Cortex of kidney (tissue), 1 donor: ENCODE measurements at places on chromosomes 16 and 17.

GRCh38 chr16:13992976-13993375 lies 73.0 kb downstream of the ERCC4 start:
- no peak for DNase-seq

- DNase-seq: no peak
Observed at GRCh38 chr17:22707626-22708025, 1015.3 kb downstream of the KCNJ18 start.

DNA sequence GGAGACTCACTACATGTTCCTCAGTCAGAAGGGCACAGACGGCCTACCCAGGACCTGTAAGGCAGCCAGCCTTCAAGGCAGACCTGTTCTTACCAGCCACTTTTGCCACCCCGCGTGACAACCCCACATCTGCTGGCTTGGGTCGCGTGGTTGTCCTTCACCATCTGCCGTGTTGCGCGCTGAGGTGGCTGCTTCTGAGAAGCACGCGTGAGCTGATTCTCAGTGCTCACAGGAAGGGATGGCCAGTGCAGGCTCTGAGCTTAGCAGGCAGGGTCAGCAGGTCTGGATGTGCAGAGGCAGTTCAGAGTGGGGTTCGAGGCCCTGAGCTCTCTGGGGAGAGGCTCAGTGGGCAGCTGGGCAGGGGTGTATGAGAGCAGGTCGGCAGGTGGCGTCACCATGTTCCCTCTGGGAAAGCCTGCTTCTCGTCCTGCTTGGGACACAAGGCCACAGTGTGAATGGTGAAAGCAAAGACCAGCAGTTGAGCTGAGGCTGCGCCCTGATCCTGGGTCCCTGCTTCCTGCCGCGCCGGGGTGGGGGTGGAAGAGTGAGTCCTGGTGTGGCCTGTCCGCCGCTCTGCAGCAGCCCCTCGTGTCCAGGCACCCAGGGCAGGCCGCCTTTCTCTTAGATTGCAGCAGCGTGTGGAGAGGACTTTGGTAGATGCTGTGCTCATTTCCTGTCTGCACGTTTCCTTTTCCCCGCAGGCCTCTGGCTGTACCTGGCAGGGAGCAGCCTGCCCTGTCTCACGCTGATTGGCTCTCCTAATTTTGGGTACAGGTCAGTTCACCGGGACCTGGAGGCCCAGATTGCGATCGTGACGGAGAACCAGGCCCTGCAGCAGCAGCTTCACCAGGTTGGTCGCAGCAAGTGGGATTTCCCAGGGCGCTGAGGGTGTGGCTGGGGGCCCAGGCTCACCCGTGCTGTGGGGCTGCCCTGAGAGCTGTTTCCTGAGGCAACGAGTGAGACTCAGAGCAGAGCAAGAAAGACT lies 36.0 kb downstream of the PGS1 start:
- DNase-seq: no peak

GRCh38 chr17:2547176-2547575 lies 35.5 kb upstream of the METTL16 start:
- no peak for DNase-seq

- DNase-seq: no peak
Observed at GRCh38 chr16:80202831-80203413, 337.9 kb upstream of the DYNLRB2 start.

- no peak for DNase-seq
Observed at GRCh38 chr16:1043881-1044451, 28.6 kb upstream of the SSTR5 start.

DNA sequence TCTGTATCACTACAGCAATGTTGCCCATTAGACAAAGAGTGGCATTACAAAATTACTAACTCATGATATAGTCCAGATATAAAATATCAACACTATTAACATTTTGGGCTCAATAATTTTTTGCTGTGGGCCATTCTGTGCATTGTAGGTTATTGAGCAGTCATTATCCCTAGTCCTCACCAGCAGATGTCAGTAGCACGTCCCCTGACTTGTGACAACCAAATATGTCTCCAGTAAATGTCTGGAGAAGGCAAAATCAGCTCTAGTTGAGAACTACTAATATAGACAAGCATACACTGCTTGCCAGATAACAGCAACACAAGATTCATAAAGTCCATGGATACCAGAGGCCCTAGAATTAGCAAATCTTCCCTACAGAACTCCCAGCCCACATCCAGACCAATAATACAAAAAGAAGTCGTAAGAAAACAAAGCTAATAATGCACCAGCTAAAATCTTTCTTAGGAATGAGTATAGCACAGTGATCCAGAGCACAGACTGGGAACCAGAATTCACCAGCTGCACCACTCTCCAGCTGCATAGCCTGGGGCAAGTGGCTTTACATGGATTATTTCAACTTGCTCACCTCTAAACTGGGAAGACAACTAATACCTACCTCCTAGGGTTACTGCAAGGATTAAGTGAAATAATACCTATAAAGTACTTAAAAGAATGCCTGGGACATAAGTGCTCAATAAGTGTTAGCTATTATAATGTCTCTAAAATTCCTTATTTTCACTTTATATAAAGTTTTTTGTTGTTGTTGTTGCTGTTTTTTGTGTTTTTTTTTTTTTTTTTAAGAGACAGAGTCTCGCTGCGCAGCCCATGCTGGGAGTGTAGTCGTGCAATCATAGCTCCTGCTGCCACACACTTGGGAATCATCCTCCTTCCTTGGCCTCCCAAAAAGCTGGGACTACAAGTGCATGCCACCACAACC lies 23.7 kb downstream of the HELZ start:
- no peak for DNase-seq

GRCh38 chr16:67326472-67327309 lies at the start of the genes KCTD19 and LRRC36:
Gene KCTD19, minus strand, starts transcription at chr16:67326741. Its CDS starts 34 bp downstream, at chr16:67326707.
Gene LRRC36, plus strand, starts transcription at chr16:67326815. Its CDS starts 48 bp downstream, at chr16:67326863.
- no peak for DNase-seq

DNA sequence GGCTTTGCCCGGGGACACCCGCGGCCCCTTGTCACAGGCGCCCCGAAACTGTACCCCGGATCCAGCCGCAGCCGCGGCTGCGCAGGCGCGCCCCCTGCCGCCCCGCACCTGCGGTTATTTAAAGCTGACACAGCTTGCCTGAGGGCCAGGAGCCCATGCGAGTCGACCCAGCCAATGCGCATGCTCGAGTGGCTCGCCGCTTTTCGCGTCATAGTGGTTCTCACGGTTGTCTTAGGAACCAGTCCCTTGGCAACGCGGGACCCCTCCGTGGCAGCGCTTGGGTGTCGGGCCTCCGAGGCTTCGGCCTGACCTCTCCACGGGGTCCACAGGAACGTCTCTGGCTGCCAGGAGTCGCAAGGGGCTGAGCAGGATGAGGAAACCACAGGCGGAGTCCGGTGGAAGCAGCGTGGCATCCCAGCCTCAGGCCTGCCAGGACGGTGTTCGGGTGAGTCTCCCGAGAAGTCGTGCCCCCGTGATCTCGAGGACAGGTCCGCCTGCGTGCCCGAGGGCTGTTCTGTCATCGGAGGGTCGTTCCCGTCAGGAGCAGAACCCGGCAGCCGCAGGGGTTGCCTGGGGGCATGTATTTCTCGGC lies 716.9 kb downstream of the KCNJ18 start:
- no peak for DNase-seq

DNA sequence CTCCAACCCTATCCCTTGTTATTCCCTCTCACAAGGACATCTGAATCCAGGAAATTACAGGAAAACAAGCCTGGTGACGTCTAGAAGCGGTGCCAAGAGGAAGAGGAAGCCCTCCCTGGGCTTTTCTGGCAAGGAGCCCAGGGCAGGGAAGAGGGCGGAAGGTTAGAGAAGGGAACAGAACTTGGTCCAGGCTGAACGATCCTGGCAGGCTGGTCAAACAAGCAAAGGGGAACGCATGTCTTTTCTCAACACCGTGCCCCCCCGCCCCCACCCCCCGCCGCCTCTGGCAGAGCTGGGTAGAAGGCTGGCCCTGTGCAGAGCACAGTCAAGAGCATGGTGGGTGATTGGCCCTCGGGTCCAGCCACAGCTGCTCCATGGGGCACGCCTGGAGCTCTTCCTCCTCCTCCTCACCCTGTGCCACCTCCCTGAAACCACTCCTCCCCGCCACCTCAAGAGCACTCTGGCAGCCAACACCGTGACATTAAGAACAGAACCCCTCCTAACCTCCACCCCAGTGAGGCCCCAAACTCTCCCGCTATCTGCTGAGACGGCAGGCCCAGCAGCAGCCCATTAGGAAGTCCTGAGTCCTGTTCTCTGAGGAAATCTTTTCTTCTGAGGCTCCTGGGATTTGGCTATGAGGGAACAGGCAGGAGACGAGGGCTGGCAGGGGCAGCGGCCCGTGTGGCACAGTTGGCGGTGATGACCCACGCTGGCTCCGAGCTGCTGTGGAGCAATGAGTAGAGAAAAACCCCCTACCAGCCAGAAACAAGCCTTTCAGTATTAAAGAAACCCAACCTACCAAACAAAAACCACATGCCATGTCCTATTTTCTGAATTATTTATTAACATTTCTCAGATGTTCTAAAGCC lies 7.3 kb downstream of the C16orf86 start:
- no peak for DNase-seq

- DNase-seq: no peak
Observed at GRCh38 chr17:56737421-56738161, 96.1 kb downstream of the C17orf67 start.

DNA sequence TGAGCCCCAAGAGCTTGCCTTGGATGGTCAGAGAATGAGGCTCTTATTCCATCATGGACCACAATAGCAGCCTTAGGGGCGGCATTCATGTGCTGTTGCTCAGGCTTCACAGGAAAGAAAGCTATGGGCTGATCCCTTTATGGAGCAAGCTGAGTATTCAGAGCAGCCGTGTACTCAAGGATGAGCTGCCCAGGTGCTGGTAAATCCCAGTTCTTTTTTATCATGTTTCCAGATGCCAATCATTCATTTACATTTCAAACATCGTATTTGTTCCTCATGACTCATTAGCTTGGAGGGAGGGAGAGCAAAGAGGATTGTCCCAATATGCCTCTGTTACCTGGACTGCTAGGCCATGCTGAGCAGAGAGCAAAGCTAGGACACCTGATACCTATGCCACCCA lies 475.7 kb downstream of the SHISA9 start:
- no peak for DNase-seq

DNA sequence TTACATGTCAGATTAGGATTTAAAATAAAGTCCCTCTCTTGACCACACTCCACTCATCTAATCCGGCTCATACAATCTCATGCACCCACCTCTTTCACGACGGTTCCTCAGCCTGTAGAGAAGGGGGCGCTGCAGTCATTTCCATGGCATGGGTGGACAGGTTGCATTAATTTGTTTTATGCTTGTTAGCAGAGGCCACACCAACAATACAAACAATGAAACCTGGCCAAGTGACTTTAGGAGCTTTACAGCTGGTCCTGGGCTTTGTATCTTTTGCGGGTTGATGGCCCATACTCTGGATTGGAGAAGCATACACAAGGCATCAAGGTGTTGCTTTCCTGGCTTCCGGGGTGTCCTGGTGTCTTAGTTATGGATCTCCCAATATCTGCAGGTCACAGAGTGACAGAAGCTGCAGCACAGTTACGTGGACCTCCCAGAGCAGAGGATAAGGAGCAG lies 9.7 kb upstream of the SNF8 start:
- DNase-seq: no peak

DNA sequence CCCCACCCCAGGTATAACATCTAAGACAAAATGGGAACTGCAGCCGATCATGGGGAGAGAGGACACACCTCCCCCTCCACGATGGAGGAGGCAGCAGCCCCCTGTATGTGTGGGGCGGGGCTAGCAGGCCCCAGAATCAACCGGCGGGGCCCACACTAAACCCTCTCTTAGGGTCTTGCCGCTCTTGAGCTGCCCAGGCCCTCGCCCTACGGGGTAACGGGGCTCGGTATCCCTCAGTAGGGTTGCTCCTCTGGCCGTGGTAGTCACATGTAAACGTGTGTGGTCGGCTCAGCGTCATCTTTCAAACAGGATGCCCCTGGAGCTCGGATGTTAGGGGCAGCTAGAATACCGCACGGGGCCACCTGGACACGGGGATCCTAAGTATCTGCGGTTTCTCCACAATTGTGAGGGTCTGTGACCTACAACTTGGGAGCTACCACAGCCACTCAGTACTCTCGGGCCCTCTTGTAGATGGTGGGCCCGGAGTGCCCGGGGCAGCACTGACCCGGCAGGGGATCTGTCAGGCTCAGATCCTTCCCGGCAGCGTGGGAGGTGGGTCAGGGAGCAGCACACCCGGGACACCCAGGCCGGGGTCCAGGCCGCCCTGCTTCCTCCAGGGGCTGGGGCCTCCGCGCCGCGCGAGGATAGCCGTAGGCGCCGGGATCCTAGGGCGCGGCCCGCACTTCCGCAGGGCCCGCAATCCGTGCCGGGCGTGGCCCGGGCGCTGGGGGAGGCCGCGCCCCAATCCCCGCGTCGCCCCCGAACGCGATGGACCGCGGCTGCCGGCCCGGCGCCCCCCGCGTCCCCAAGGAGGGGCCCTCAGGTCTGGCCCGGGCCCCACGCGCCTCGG lies 781 bp downstream of the ARHGDIA start:
- no peak for DNase-seq

GRCh38 chr16:70738083-70738977 lies 52.5 kb upstream of the MTSS2 start:
- DNase-seq: no peak

DNA sequence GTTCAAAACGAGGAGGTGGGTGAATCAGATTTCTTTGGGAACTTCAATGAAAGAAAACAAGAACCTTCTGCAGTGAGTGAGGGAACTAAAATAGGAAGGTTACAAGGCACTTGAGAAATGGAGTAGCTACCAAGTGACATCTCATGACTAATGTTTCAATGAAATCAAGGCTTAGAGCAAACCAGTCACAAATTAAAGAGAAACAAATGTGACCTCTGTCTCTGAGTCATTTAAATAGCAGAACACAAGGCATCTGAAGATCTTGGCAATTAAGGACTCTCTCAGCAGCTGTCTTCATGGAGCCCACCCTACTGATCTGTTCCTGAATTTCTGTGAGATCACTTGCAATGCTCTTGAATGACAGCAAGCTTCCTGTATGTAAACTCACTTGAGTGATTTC lies 109.5 kb downstream of the CDH11 start:
- DNase-seq: no peak
